ENCODE measurements at places on chromosomes 5 and 9.

GRCh38 chr5:147286296-147286695 is 51.5 kb downstream of the STK32A start:
- DNase-seq = no peak

DNA sequence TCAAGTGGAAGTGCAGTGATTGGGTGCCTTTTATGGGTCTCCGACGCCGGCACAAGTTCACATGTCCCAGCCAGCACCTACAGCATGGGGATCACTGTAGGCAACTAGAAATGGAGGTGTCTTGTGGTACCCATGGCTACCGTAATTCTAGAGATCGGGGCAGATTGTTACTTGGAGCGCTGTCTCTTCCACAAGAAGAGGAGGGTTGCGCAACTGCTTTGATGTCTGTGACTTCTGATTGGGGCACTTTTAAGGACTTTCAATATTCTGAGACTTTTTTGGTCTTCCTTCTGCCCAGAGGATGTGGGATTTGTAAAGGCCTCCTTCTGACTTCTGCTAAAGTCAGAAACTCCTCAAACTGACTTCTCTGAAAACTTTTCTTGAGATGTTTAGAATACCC is 41.9 kb downstream of the GLRX start:
- DNase-seq = no peak

- no peak for DNase-seq
Measured at GRCh38 chr5:137693951-137694721, 41.8 kb downstream of the KLHL3 start.

DNA sequence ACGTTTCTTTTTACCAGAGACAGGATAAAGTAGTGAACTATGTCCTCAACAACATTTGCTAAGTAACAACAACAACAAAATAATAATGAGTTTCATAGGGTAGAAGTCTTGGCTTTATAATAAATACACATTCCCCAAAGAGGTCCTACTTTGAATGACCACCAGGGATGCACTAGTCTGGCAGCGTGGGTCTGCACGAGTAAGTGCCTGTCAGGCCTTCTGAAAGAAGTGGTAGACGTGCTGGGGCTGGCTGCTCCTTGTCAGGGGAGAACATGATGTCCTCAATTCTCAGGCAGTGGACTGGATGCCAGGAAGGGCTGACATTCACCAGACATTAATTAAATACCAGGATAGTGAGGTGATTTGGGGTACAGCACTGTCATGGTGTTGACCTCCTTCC is 331.1 kb downstream of the TMEM38B start:
- peak; percentile 28 for DNase-seq

GRCh38 chr5:140420665-140421361 is 19.2 kb downstream of the ANKHD1 start:
- DNase-seq = no peak

Measured in SK-MEL-5 (cell line).